ENCODE measurements at places on chromosomes 2 and 18.

GRCh38 chr2:219279916-219280516, 850 bp downstream of the DNAJB2 start:
- no peak for DNase-seq

- DNase-seq: no peak
Observed at GRCh38 chr2:196253116-196253480, 81.7 kb upstream of the STK17B start.

- no peak for DNase-seq
Observed at GRCh38 chr2:31651736-31652135, 71.0 kb upstream of the SRD5A2 start.

DNA sequence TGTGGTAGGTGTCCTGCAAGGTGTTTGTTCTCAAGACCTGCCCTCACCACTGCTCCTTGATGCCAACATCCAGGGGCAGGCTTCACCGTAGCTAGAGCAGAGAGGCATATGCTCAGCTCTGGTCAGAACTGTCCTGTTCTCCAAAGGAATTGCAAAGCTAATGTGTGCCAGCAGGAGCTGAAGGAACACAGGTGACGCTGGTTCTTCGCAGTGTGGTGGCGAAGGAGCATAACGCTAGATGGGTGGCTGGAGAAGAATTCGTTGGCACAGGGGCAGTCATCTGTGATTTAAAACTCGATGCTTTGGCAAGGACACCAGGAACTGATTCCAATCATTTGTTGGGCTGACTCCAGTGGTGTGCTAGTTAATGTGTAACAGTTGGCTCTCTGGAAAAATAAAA, 11.4 kb upstream of the PER2 start:
- no peak for DNase-seq

- DNase-seq: no peak
Observed at GRCh38 chr18:13403786-13404549, 185.4 kb downstream of the LDLRAD4 start.

- no peak for DNase-seq
Observed at GRCh38 chr2:43214253-43214652, 12.2 kb downstream of the ZFP36L2 start.

DNA sequence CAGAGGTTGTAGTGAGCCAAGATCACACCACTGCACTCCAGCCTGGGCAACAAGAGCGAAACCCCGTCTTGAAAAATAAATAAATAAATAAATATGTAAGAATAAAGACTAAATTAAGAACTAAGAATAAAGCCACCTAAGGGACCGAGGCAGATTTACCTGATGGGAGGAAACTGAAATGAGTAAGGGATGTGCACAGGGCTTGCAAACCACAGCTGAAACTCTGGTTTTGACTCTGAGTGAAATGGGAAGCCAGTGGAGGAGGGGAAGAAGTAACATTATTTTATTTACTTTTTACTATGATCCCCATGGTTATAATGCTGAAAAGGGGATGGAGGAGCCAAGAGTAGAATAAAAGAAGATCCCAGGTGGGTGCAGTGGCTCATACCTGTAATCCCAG, 107.3 kb downstream of the CABYR start:
- DNase-seq: no peak

DNA sequence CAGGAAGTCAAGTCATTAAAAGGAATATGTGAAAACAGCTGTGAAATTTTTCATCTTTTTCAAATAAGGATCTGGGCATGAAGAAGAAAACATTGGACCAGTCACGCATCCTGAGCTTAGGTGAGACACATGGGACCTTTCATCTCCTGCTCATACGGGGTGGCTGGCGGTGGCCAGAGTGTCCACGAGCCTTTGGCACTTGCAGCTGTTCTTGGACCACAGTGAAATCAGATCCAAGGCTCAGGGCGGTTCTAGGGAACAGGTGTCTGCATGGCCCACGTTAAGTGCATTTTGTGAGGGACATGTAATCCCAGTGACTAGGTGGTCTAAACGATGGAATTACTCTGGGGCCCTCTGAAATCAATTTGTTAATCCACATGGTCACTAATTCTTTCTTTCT, 212.7 kb upstream of the COPS8 start:
- DNase-seq: no peak

- no peak for DNase-seq
Observed at GRCh38 chr2:195656161-195656858, 716 bp upstream of the SLC39A10 start.

- DNase-seq: no peak
Observed at GRCh38 chr2:158889135-158889853, 79.1 kb upstream of the TANC1 start.

- DNase-seq: no peak
Observed at GRCh38 chr2:220849433-220849832, 722.7 kb downstream of the EPHA4 start.

DNA sequence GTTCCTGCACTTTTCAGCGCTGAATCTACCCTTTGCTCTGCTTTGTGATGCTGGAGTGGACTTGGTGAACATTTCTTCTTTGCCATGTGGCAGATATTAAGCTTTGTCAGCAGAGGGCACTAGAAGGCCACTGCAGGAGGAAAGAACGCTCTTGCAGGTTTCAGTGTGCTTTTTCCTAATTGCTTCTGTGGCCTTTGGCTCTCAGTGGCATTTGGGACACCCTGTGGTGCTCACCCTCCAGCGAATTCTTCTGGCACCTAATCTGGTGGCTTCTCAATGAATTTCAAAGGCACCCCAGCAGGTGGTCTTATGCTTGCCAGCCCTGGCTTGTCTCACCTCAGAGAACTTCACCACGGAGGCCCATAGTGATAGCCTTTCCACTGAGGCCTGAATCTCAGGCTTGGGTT, 146.7 kb downstream of the MYO3B start:
- no peak for DNase-seq

DNA sequence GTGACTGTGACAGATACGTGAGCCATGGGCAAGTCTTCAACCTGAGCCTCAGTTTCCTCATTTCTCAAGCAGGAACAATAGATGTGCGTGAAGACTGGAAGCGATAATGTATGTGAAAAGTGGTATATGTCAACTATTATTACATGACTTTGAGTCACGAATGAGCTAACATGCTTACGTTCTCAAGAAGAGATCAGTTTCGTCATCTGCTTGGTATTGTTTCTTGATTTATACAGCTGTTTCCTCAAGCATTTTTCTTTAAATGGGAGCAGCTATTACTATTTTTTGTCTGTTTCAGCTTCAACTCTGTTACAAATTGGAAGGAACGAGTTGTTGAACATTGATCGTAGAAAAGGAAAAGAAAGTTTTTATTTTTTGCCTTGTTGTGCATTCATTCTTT, 48.5 kb upstream of the THOC1 start:
- DNase-seq: no peak

DNA sequence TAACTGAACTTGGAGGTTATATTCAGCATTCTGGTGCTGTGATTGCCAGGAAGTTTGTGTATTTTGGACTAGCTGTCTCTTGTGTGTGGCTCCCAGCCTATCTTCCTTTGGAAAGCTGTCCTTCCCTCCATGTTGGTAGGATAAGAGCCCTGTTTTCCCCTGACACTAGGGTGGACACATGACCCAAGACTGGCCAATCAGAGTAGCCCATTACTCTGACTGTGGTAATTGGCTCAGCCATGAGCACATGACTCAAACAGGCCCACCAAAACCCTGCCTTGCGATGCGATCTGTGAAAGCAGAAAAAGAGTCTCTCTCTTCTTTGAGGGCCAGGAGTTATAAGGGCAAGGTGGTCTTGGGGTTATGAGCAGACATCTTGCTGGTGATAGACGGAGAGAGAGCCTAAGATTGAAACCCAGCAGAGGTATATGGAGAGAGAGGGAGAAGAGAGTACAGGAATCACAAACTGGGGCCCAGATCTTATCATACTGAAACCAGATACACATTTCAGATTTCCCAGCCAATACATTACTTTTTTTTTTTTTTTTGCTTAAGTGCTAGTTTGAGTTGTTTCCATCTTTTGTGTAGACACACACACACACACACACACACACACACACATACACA, 45.3 kb upstream of the SERPINE2 start:
- no peak for DNase-seq

DNA sequence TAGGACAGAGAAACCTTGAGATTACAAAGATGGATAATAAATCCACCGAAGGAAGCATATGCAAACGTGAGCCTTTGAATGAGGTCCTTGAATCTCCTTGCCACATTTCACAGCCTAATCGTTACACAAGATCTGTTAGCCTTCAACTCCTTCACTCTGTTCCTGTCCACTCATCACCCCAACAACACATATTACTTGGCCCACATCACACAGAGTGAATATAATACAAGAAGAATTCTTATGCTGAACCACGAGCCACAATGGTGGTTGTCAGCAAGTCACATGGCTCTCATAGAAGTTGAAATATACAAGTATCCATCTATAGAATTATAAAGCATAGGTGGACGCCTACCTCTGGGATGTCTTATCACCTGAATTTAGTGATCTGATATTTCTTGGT, 12.6 kb downstream of the ZBTB7C start:
- DNase-seq: no peak

GRCh38 chr2:198440833-198441232, 636.4 kb downstream of the PLCL1 start:
- DNase-seq: no peak

DNA sequence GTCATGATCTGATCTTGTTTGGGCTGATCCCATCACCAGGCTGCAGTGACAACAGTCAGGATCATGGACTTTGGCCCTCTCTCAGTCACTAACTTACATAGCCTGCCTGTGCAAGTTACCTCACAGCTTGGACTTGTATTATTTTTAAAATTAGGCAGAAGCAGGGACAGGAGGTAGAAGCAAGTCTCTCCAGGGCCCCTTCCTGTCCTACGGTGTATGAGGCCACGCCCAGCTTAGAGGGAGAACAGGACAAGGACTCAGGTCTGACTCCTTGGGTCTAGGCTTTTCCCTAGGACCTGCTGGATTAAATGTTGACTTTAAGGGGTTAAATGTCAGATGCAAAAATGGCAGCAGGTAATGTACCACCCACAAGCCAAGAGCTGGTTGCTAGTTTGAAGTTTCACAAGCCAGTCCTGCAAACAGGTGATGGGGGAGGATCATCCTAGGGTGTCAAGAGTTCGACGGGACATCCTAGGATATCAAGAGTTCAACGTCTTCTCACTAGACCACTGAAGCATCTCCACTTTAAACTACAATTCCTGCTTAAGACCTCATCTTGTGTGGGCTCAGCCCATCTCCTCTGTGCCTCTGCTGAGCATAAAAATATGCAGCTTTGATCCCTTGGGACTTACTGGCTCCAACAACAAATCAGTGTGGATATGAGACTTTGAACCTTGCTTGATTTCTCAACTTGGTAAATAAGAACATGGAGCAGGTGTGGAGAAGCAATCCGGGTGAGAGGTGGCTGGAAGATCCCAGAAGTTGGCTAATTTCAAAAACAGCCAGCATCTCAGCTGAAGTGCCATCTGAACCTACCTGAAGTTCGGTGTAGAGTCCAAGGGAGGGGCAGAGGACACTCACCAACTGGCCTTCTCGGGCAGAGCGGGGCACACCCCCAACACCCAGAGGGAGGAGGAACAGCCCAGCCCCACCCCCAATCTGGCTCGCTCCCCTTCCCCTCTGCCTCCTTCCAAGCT, 39.5 kb downstream of the SFXN5 start:
- no peak for DNase-seq

DNA sequence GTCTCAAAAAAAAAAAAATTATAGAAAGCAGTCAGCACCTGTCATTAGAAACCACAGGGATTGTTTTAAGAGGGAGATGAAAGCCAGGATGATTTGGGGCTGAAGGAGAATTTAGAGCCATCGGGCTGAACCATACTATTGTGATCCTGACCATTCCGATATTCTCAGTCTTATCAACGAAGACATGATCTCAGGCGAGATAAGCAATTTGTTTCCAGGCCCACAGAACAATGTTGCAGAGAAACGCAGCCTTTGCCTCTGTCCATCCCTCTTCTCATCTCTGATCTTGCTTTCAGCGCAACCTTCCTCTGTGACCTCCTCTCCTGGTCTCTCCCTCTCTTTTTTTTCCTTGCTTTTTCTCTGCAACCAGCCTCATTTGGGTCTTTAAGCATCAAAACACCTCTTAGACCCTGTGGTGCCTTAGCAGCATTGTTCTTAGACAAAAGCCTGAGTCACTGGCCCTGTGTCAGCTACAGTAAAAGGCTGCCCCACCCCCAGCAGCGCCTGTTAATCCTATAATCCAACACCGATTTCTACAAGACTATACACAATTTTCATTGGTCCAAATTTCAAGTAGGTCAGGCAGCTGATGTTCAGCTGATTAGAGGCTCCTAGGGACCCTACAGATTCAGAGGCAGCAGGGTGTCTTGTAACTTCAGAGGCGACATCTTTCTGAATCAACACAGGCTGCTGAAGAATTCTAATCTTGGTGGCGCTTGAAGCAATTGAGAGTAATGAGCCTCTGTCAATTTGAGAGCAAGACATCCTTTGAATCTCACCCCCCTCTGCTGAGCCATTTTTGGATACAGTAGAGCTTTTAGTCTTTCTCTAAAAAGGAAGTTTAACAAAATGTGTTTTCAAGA, 206.0 kb downstream of the NCK2 start:
- no peak for DNase-seq

- DNase-seq: no peak
Observed at GRCh38 chr2:72191441-72191840, 43.8 kb upstream of the CYP26B1 start.

- no peak for DNase-seq
Observed at GRCh38 chr2:161836664-161837063, 212.4 kb downstream of the SLC4A10 start.

DNA sequence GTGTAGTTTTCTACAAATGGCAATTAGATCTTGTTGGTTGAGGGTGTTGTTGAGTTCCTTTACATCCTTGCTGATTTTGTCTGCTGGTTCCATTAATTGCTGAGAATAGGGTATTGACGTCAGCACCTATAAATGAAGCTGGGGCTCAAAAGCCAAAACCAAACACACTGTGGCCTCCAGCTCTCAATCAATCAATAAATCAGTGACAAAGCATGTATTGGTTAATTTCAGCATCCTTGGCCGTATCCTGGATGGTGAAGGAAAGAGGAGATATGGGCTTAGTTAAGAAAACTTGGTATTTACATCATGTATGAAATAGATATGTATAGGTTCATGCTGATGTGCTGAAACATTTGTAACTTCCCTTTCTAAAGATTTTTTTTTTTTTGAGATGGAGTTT, 13.2 kb upstream of the APOB start:
- DNase-seq: no peak

GRCh38 chr18:69871363-69871762, 76.3 kb downstream of the CD226 start:
- no peak for DNase-seq

- DNase-seq: no peak
Observed at GRCh38 chr2:144156736-144157640, 362.9 kb downstream of the ZEB2 start.

- no peak for DNase-seq
Observed at GRCh38 chr2:64915510-64915900, 73.7 kb upstream of the SLC1A4 start.

- DNase-seq: no peak
Observed at GRCh38 chr2:227942965-227943364, 71.5 kb downstream of the DAW1 start.

- no peak for DNase-seq
Observed at GRCh38 chr2:146659976-146660375, 1184.9 kb upstream of the ACVR2A start.

- no peak for DNase-seq
Observed at GRCh38 chr2:151651274-151651673, 83.0 kb downstream of the NEB start.

- DNase-seq: no peak
Observed at GRCh38 chr2:221750316-221750715, 178.2 kb upstream of the EPHA4 start.

GRCh38 chr2:207768168-207768865, 1.4 kb downstream of the FZD5 start:
- no peak for DNase-seq
